ENCODE measurements at places on chromosomes 6 and 20.
A peak's percentile ranks its signal among the peaks of the same experiment; 100 is the strongest.

- DNase-seq, result no peak
Measured at GRCh38 chr6:66068907-66069306, 361.9 kb upstream of the EYS start.

- no peak for DNase-seq
Measured at GRCh38 chr6:134372603-134373281, 54.8 kb upstream of the SGK1 start.

- DNase-seq, result no peak
Measured at GRCh38 chr6:20028143-20028542, 184.1 kb downstream of the MBOAT1 start.

GRCh38 chr6:54879188-54879985 lies 32.8 kb downstream of the FAM83B start:
- DNase-seq, result no peak

- no peak for DNase-seq
Measured at GRCh38 chr20:41649489-41649888, 31.3 kb upstream of the CHD6 start.

- peak; percentile 55 for DNase-seq
Measured at GRCh38 chr6:31568537-31568961, 3.5 kb upstream of the LTA start.

GRCh38 chr20:19936466-19937200 lies 80.5 kb upstream of the NAA20 start:
- DNase-seq, result no peak

GRCh38 chr20:36872852-36873251 lies 3.1 kb upstream of the TLDC2 start:
- no peak for DNase-seq

- DNase-seq, result no peak
Measured at GRCh38 chr20:21234324-21234723, 68.8 kb upstream of the XRN2 start.

- DNase-seq, result no peak
Measured at GRCh38 chr20:51003753-51004152, 19.2 kb downstream of the KCNG1 start.

DNA sequence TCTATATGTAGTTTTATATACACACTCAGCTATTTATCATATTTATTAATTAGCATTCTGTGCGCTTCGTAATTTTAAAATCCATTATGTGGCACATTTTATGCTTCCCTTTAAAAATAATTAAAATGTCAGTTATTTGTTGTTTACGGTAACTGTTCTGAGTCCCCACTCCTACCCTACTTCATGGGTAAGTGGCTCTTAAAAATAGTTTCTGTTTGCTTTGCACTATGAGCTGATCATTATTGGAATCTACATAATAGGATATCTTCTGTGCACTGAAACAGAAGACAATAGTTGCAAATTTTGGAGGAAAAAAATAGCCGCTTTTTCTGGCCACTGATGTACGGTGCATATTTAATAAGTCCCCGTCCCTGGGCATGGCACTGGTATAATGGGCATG lies 25.2 kb downstream of the LCA5 start:
- DNase-seq, result no peak

DNA sequence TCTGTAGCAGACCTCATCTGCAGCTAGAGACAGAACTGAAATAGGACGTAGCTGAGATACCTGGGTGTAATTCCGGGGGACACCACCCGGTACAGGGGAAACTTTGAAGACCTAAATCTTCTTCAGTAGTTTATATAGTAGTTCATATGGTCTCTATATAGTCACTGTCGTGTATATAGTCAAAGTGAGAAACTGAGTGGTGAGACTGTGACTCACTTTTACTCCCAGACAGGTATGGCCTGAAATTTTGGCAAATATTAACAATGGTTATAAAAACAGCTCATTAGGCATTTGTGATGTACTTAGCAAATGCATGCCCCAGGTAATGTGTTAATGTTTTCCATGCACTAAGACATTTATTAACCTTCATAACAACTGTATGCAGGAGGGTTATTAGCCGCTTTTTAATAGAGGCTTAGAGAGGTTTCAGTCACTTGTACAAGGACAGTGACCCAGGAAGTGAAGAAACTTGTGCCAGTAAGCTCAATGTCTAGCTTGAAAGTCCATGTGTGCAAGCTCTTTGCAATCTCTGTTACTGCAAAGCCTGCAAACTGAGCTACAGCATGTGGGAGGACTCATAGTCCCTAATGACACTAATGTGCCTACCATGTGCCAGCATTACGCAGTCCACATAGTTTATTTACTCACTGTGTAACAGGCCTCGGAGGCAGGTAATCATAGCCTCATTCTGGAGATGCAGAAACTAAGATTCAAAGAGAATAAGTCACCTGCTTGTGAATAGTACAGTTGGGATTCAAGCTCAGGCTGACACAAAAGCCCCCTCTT lies 165.4 kb upstream of the CHD6 start:
- DNase-seq, result no peak

All from stimulated activated CD8-positive, alpha-beta memory T cell treated with anti-CD3 and anti-CD28 coated beads, Interleukin-4, amount 100 ng/mL, for 4 hours (primary cell).